NCI-H2227 treated with DMSO at 0.1 percent for 48 hours (cell line): ENCODE measurements at places on chromosomes 7 and 10.

- no peak for DNase-seq
Measured at GRCh38 chr7:49564379-49564714, 209.1 kb upstream of the VWC2 start.

DNA sequence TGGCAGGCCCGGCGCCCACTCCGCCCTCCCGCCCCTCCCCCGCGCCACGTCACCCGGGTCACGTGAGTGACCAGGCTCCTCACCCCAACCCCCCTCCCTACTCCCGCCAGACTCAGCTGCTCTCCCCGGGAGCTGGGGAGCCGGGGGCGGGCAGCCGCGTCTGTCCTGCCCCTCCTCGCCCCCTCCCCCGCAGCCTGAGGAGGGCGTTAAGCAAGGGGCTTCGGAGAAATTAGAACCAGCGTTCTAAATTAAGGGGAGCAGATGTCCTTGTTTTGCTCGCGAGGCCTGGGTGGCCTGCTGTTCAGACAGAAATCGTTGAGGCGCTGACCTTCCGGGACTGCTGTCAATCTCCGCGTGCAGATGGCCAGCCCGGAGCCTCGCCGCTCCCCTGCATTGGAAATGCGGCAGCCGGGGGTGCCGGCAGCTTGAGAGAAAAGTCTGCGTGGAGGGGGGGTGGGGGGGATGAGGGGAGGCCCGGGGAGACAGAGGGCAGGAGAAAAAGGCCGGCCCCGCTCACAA is 102.2 kb upstream of the ZNF438 start:
- DNase-seq = peak; percentile 87

- DNase-seq = peak; percentile 74
Measured at GRCh38 chr10:84335516-84335915, 7.1 kb downstream of the CCSER2 start.

DNA sequence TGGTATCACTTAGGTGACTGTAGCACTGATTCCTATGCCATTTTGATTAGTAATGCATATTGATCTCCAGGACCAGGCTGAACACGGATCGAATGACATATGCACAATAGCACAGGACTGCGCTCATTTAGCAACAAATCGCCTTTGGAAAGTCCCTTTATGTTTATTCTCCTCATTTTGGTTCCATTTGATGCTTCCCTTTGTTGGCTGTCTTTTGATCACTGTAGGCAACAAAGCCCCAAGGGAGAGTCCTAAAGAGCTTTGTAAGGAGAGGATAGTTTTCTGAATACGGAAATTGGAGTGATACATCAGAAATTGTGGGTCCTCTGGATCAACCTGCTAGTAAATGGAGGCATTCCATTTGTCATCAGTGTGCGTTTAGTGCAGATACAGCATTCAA is 1111.4 kb downstream of the SORCS1 start:
- no peak for DNase-seq

- DNase-seq = no peak
Measured at GRCh38 chr7:45028920-45029344, 28.9 kb downstream of the CCM2 start.

GRCh38 chr10:50211670-50212069 is 39.6 kb downstream of the ASAH2 start:
- DNase-seq = no peak

DNA sequence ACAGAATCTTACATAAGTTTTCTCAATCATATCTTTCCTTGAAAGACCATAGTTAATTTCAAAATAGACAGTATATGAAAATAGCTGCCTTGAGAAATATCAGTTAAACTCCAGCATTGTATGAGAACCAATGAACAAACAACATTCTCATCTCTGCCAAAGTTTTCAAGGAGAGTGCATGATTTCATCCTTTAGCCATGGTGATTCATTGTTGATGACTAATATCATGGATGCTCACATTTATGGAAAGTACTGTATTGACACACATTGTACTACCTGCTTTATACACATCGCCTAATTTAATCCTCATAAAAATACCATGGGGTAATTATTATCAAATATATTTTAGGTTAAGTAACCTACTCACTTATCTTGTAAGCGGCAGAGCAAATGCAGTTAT is 250.3 kb downstream of the CNTNAP2 start:
- no peak for DNase-seq

DNA sequence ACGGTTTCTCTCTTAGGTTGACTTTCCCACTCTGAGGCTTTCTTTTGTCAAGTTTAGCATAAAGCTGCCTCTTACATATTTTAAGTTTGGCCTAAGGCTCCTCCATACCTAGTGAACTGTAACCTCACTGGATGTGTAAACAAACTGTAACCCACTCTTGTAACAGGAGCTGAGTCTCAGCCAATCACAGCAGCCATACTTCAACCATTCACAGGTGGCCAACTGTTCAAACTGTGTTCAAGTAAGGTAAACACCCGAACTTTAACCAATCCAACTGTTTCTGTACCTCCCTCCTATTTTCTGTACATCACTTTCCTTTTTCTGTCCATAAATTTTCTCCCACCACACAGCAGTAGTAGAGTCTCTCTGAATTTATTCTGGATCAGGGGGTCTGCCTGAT is 7.7 kb upstream of the NRBF2 start:
- DNase-seq = no peak

DNA sequence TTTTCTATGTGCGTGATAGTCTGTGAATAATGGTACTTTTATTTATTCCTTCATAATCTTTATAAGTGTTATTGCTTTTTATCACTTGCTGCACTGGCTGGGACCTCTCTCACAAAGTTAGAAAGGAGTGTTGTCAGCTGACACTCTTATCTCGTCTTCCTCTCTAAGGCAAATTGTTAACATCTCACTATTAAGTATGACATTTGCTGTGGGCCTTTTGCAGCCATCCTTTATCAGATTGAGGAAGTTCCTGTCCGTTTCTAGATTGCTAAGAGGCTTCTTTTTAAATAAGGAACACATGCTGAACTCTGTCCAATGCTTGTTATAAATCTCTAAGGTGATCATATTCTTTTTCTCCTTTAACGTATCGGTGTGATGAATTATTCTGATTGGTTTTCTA is 27.4 kb upstream of the DIP2C start:
- no peak for DNase-seq

GRCh38 chr7:133186060-133186459 is 66.8 kb upstream of the EXOC4 start:
- DNase-seq = no peak

GRCh38 chr10:77478247-77478961 is 159.2 kb downstream of the KCNMA1 start:
- DNase-seq = no peak

DNA sequence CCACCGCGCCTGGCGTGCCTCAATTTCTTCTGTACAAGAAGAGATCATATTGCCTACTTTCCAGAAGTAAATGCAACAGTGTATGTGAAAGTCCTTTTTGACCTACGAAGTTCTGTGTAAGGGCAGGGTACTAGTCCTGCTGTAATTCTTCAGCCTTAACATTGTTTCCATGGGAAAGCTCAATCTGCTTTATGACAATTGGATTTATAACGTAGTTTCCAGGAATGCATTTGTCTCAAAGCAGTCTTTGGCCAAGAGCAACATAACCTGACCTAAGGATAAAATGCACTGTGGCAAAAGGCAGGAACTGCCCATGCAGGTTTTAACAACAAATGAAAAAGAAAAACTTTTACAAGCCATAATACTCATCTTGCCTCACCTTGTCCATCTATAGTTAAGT is 108.1 kb upstream of the PODXL start:
- DNase-seq = no peak

DNA sequence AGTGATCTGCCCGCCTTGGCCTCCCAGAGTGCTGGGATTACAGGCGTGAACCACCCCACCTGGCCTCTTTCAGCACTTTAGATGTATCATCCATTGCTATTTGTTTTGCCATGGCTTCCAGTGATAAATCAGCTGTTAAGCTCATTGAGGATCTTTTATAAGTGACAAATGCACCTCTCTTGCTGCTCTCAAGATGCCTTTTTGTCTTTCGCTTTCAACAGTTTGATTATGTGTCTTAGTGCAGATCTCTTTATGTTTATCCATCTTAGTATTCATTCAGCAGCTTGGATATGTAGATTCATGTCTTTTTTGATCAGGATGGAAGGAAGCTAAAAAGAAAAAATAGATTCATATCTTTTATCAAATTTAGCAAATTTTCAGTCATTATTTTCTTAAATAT is 105.6 kb downstream of the MAPK8 start:
- no peak for DNase-seq

- DNase-seq = peak; percentile 42
Measured at GRCh38 chr10:58414270-58415041, 29.2 kb downstream of the TFAM start.

- no peak for DNase-seq
Measured at GRCh38 chr10:89954787-89955566, 253.6 kb downstream of the KIF20B start.

DNA sequence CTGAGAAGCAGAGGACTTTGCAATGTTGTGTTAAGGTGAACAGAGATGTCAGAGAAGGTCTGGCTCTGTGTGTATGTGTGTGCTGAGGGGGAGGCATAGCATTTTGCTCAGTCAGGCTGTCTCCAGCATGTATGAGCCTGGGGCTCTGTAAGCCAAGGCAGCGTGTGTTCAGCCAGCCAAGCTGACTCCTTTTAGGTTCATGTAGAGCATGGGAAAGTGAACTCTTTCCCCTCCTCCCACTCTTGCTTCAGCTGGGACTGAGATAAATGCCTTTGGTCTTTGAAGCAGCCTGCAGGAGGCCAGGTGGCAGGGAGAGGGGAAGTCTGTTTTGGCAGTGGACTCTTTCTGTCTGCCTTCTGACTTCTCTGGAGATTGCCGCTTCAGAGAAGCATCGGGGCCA is 3.8 kb downstream of the SFXN2 start:
- no peak for DNase-seq

DNA sequence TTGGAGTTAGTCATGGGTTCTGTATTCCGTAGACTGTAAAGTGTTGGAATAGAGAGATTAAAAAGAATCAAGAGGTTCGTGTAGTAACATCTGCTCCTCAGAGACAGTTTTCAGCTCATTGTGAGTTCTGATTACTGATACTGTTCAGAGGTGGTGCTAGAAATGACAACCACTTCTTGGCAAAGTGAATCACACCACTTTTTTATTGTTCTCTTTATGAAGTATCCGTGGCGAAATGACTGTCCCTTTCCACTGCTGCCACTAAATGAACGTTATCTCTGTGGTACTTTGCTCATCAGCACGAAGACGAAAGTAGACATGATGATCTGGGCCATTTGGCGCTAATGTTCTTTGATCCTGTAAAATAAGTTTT is 860 bp downstream of the RPP30 start:
- no peak for DNase-seq

- no peak for DNase-seq
Measured at GRCh38 chr10:108465871-108466641, 1301.5 kb upstream of the SORCS1 start.

DNA sequence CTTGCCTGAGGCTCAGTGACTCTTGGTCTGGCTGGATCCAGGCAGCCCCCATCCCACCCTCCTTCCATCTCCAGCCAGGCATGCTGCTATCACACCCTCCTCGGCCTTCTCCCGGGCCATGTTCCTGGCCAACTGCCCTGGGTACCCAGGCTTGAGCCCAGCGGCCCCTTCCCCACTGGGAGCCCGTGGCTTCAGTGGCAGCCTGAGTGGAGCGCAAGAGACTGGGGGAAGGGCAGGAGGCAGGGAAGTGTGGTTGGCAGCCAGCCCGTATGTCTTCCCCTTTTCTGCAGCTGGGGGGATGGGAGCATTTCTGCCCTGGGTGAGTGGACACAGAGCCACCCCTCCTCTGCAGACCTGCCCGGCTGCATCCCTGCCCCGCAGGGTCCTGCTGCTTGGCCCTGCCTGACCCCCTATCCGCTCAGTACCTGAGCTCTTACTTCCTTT is 148.5 kb downstream of the ARHGAP22 start:
- no peak for DNase-seq

DNA sequence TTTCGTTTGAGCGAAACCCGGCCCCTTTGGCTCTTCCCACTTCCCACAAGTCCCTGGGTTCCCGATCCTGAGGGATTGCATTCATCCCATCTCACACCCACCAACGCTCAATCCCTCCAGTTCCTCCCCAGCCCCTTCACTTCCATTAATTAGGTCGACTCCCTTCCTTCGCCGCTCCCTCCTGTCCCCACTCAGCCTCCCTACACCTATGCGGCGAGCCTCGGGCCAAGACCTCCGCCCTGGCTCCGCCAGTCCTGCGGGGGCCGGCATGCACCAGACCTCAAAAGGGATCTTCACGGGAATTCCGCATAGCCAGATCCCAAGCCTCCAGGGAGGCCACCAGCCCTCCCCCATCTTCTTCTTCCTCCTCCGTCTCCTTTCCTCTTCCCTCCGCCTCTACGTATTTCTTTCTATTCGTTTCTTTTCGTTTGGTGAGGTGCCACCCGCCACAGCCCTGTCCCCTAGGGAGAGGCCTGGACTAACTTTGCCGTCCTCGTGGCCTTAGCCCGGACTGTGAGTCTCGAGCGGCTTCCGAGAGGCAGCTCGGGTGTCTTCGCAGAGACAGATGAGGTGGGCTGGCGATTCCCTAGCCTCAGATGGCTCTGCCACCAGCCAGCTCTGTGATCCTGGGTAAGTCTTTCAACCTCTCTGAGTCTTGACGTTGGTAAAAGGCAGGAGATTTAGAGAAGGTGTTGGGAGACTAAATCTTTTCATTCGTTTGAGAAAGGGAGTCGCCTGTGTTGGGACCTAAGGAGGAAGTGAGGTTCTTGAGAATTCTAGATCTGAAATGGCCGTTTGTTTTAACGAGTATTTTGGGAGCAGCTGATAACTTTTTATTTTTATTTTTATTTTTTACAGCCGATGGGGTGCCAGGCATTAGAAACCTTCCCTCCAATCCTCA is 8.1 kb upstream of the LBX1 start:
- DNase-seq = no peak

GRCh38 chr7:101494602-101495329 is 132.1 kb downstream of the COL26A1 start:
- peak; percentile 59 for DNase-seq

GRCh38 chr7:57820477-57820876 is 370.5 kb downstream of the ZNF716 start:
- DNase-seq = no peak

DNA sequence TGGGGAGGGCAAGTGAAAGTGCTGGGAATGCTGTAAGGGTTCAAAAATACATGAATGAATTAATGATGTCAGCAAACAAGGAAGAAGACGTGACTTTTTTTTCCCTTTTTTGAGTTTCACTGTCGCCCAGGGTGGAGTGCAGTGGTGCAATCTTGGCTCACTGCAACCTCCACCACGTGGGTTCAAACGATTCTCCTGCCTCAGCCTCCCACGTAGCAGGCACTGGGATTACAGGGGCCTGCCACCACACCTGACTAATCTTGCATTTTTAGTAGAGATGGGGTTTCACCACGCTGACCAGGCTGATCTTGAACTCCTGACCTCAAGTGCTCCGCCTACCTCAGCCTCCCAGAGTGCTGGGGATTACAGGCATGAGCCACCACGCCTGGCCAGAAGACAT is 30.0 kb downstream of the DENND10 start:
- no peak for DNase-seq
